ENCODE measurements at places on chromosomes 13 and 19.

- DNase-seq = no peak
Measured at GRCh38 chr19:16897856-16898161, 9.0 kb downstream of the F2RL3 start.

DNA sequence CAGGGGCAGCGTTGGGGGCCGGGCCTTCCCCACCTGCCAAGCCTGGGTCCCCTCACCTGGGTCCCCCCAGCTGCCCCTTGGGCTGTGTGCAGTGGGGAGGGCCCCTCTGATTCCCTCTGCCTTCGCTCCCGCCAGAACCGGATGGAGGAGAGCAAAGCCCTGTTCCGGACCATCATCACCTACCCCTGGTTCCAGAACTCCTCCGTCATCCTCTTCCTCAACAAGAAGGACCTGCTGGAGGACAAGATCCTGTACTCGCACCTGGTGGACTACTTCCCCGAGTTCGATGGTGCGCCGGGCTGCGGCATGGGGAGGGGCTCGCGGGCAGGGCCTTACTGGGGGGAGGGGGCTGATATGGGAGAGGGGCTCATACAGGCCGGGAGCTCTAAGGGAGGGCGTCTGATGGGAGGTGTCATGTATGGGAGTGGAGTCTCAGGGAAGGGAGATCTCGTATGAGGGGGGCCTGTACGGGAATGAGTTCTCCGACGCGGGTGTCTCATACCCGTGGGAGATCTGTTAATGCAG, 16.7 kb upstream of the GNA15 start:
- no peak for DNase-seq

DNA sequence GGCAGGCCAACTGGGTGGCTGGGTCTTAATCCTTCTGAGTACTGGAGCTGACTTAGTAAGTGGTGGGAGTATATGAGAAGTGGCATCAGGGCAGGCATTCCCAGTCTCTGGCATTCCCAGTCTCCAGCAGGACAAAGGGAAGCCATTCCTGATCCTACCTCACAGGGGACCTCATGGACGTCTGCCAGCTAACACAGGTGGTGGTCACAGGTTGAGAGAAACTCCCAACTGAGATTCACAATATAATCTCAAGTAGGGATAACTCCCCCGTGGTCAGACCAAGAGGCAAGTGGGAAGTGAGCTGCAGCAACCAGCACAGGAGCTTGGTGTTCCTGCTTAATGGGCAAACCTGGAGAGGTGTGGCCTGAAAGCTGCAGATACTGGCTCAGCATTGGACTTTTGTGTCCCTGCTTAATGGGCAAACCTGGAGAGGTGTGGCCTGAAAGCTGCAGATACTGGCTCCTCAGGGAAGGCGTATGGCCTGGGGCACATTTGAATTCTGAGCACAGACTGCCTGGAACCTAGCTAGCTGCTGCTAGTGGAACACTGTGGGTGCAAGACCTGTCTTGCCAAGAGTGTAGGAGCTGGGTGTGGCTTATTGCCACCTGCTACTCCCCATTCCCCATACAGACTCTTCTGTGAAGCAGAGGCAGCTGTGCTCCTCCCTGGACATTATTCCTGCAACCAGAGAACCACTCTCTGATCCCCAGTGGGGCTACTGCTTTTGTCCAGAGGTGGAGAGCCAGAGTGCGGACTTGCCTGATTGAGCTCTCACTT, 25.9 kb upstream of the OR10H2 start:
- DNase-seq = no peak

- no peak for DNase-seq
Measured at GRCh38 chr13:75425216-75426009, 56.6 kb downstream of the TBC1D4 start.

DNA sequence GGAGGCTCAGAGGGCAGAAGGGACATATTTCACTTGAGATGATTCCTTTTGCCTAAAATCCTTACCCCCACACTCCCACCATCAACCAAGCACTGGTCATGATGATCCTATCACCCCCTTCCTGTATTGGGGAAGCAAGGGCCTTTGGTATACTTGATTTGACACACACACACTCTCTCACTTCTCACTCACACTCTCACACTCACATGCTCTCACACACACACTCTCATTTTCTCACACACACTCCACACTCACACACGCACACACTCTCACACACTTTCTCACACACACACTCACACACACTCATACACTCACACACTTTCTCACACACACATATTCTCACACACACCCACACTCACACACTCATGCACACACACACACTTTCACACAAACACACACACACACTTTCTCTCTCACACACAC, 8.6 kb downstream of the RGCC start:
- no peak for DNase-seq

All from anterior cingulate cortex (tissue), 58 donors.